ENCODE measurements at places on chromosomes 5 and 9.

- no peak for DNase-seq
Observed at GRCh38 chr5:97141539-97141938, 872 bp downstream of the LIX1 start.

DNA sequence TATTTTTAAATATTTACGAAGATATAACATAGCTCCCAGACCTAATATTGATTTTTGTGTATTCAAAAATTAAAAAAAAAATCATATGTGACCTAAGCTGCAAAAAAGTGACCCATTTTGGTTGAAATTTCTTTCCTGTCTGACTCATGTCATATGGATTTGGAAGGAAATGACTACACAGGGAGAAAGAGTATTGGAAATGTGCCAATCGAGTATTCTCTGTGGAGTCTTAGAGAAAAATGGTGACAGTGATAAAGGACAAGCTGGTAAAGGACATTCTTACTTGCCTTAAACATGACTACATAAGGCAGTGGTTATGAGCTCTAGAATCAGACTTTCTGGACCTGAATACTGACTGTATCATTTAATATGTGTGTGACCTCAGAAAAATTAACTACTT lies 262.9 kb upstream of the PTPRD start:
- DNase-seq = no peak

DNA sequence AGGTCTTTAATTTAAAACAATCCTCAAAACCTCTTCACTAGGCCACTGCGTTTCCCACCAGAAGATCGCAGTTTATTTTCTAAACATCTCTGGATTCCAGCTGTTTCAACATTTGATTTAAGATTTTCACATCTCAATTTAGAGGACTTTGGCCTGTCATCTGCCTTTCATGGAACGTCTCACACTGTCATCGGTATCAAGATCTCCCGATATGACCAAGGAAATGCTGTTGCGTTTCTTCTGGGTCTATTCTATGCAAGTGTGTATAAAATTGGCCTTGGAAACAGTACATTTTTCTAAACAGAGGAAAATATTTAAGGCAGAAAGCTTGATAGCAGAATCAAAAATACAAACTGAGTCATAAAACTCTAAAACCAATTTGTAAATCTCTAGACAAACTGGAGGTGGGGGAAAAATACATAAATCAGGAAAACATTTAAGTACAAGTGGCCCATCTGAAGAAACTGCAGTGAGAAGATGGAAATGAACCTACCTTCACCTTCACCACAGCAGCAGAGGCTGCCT lies 53.6 kb upstream of the SIMC1 start:
- DNase-seq = no peak

DNA sequence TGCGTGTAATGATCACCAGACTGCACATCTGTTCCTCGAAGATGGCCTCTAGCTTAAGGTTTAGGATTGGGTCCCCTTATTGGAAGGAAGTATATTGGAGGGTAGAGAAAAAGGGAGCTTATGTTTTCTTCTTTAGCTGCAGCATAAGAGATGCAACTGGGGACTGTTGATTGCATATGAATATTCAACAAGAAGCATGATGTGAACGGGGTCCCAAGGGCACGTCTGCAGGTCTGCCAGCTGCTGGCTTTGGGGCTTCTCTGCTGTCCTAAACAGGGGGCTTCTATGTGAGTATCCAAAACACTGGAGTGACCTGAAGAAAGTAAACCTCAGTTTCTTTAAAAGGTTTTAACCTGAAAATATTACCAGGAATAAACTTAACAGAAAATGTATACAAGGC lies 3.6 kb upstream of the BNIP1 start:
- no peak for DNase-seq

DNA sequence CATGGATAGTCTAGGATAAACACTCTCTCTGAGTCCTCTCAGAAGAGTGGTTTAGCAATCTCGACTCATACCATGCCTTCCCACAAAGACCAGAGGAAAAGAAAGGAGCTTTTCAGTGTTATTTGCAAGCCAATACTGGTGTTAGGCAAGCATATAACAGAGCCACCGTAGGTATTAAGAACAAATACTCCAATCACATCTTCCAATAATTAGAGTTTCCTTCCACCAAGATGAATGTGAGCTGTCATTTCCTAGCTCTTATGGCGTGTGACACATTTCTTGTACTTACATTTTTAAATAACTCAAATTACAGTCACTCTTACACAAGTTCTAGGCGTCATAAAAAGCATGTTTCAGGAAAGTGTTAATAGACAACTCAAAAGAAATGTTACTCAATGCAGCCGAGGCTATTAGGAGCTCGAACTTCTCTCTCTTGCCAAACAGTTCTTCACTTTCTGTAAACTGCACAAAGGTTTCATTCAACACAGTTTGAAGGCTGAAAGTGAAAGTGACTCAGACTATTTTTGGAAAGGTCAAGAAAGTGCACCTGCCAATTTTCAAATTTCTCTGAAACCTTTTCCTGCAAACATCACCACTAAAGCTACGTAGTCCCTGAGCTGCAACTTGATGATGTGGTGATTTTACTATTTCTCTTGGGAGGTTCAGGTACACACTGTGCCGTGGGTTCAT lies 153.8 kb downstream of the AUH start:
- DNase-seq = no peak

GRCh38 chr5:41156739-41157138 lies 56.6 kb downstream of the C6 start:
- DNase-seq = no peak

GRCh38 chr9:104108315-104108714 lies 14.2 kb downstream of the SMC2 start:
- DNase-seq = no peak

- DNase-seq = no peak
Observed at GRCh38 chr9:6910032-6910431, 152.3 kb downstream of the KDM4C start.

DNA sequence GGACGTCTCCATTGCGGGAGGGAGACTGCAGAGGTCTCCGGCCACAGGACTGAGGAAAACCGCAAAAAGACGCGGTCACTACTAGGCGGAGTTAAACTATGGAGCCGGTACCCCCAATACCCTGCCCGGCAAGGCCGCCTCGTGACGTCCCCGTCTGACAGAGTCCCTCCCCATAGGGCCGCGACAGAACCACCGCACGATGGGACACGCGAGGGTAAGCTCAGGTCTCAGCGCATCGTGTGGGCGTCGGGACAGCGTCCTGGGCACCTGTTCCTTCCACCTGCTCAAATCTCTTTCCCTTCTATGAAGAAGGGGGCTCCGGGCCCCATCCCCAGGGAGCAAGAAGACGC lies 35.2 kb upstream of the GLDC start:
- peak; percentile 83 for DNase-seq

GRCh38 chr9:129929496-129930125 lies 94.4 kb downstream of the USP20 start:
- no peak for DNase-seq

DNA sequence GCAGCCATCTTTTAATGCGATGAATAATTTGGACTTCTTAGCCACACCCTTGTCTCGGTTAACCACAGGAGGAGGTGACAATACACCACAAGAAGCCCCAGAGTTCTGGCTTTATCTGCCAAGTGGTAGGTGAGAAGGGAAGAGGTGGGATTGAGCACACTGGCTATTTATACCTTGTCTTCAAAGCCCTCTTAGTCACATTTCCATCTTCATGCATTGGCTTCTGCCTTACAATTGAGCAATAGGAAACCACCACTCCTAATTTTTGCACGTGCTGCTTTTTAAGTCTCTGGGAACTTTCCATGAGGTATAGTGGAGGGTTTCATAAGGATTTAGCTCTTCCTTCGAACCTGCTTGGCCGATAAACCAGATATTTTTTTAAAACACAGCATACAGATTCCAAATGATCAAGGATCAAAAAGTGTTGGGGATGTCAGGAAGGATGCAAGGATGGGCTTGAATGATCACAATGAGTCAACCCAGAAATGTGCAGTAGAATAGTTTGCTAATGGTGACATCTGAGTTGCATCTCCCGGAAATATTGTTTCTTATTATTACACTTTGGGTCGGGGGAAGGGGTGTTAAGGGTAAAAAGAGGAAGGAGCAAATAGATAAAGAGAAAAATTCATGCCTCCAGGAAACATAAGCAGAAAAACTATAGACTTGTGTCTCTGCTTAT lies 25.5 kb downstream of the PLAC8L1 start:
- peak; percentile 25 for DNase-seq

- no peak for DNase-seq
Observed at GRCh38 chr5:179125789-179126505, 65.8 kb downstream of the ZNF354C start.

DNA sequence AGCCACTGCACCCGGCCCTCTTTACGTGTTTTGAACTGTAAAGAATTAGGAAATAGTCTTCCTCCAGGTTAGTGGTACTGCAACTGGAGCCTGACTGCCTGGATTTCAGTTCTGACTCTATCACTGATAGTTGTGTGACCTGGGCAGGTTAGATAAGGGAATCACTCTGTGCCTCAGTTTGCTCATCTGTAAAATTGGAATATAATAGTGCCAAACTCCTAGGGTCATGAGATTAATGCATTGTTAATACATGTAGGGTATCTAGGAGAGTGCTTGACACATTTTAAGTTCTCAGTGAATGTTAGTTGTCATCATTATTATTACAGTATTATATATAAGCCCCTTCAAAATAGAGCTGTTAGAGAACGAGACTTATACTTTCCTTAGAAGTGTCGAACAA lies 72.5 kb upstream of the FSD1L start:
- no peak for DNase-seq

- DNase-seq = no peak
Observed at GRCh38 chr9:19156805-19157204, 29.5 kb upstream of the PLIN2 start.

DNA sequence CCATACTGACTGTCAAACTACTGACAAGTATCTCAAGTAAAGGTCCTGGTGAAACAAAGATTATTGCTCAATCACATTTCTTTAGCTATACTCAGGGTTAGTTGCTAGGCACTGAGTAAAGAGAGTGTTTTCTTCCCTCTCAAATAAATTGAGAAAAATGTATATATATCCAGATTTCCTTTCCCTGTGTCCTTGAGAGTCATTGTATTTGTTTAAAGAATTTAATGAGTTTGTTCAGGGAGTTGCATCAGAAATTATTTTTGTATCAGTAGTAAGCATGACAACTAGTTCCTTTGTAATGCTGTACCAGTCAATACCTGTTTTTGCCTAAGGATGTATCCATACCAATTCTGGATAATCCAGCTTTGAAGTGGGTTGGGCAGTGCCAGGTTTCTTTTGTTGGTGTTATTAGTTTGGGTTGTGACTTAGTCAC lies 3.2 kb upstream of the ANKHD1 start:
- no peak for DNase-seq

DNA sequence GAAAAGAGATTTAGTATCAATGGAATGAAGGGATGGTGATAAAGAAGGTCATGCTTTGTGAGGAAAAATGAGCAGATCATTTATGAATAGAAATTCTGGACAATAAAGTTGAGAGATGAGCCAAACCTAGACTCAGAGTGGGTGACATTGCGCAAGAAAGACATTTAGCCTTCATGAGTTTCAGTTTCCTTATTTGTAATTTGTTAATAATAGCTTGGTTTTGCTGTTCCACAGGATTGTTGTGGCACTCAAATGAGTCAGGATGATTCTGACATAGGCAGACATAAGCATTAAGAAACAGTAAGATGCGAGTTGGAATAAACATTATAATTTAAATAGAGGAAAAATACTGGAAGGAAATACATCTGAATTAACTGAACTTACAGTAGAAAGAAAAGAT lies 34.8 kb downstream of the ITGA2 start:
- DNase-seq = peak; percentile 8

DNA sequence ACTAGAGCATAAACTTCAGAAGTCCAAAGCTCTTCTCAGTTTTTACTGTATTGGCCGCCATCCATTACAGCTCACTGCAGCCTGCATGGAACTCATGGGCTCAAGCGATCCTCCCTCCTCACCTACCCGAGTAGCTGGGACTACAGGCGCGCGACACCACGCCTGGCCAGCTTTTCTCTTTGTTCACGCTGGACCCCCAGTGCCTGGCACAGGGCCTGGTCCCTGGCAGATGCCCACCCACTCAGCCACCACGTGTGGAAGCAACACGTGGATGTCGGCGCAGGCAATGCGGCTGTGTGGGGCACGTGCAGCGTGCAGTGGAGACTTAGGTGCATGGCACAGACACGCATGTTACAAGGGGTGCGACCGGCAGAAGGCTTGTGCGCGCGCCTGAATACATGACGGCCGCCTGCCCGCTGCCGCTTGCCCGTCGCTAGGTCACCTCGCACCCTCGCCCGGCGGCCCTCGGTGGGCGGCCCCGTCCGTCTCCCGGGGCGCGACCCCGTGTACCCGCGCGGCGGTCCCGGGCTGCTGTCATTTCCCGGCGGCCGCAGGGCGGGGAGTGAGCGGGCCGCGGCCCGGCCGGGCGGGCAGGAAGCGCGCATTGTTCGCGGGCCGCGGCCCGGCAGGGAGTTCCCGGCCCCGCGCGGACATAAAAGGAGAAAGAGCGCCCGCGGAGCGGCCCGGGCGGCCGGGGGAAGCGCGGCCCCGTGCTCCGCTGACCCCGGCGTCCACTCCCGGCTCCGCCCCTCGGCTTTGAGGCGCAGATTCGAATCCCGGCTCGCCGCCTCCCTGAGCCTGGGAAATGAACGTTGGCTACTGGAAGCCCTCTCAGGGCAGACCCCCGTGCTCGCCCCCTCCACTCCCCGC lies 24.1 kb upstream of the PTGS1 start:
- no peak for DNase-seq

GRCh38 chr9:34507556-34507955 lies 15.2 kb downstream of the ENHO start:
- DNase-seq = no peak

GRCh38 chr5:131109540-131110255 lies 55.4 kb downstream of the HINT1 start:
- no peak for DNase-seq

DNA sequence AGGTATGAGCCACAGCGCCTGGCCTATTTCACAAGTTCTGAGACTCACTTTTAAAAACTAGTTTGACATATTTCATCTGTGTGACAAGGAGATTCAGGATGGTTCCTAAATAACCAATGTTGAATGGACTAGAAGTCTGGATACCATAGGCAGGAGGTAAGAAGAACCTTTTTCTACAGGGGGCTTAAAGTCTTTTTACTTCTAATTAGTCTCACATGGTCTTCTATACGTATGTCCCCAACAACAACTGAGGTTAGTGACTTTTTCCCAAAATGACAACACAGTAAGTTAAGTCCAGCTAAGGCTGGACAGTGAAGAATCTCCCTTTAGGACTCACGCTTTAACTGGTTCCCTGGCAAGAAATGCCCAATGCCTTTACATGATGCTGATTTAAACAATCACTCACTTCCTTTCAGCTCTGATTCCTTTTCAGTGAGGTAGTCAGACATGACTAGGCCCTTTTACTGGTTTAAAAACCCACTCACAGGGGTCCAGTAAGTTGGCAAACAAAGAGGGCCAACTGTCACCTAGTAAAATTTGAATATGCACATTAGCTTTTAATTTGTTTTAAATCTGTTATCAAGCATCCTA lies 12.1 kb upstream of the HAUS6 start:
- no peak for DNase-seq

Measured in NK-92 treated with Interleukin-12 subunit alpha and Interleukin-12 subunit beta, amount 100 ng/mL, for 24 hours (cell line).